ENCODE measurements at places on chromosomes 7 and 10. TPM values are rescaled to one million over a fixed set of nuclear protein-coding genes. Genes with fewer than 3 reads are reported as not detected.

GRCh38 chr7:142669074-142669654 is 80.1 kb upstream of the PRSS1 start:
- peak; percentile 12 for DNase-seq

- DNase-seq: peak; percentile 95
Observed at GRCh38 chr7:47291461-47292081, 290.3 kb downstream of the TNS3 start.

GRCh38 chr7:18866359-18867036 is 250.9 kb downstream of the TWIST1 start:
- peak; percentile 96 for DNase-seq

Gene NRAP
- not detected for total RNA-seq

Gene GARIN1A
- total RNA-seq: 1.4 TPM

DNA sequence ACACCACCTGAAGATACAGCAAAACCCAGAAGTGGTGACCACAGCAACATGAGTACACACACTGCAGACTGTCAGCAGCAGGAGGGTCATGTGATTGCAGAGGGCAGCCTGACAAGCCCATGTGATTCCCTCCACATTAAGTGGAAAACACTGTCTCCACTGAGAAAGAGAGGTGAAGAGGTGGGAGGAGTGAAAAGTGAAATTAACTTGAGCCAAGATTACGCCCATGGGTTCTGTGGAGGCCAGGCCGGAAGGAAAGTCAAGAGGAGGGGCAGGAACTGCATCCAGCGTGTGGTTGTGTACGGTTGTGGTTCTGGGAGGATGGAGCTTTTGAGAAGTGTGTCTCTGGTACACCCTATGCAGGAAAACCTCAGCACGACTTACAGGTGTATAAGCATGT is 138.5 kb downstream of the PLXNA4 start:
- no peak for DNase-seq

GRCh38 chr10:73857446-73857845 is 16.9 kb downstream of the CAMK2G start:
- peak; percentile 60 for DNase-seq

DNA sequence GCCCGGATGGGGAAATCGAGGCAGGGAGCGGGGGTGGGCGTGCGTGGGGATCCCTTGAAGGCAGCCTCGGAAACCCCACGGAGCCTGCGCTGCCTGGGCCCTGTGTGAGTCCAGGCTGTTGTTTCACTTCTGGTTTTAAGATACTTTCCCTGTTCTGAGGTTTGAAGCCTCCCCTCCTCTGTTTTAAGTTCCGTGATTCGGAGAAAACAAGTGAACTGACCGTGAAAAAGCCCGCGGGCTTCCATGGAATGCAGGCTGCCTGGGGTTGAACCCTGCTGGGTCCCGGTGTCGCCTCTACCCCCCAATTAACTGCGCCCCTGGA is 401 bp downstream of the LRRC27 start:
- no peak for DNase-seq

GRCh38 chr7:81598951-81599350 is 170.9 kb downstream of the HGF start:
- DNase-seq: no peak

- DNase-seq: no peak
Observed at GRCh38 chr10:43373461-43373860, 2.0 kb downstream of the FXYD4 start.

DNA sequence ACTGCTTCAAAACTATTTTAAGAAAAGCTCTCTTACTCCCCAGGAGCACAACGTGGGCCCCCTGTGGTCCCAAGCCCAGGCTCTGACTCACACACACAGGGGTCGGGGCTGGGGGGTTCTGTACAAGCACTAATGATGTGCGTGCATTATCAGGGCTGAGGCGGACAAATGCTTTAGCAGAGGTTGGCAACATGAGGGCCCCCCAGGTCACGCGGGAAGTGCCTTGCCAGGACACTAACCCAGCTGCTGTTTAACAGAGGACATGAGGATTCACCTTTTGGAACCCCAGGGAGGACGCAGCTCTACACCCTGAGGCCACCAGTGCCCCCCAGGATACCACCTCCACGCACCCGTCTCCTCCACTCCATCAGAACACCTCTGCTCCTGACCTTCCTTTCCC is 342.8 kb downstream of the DNAJB6 start:
- no peak for DNase-seq

Gene ZNF467
- total RNA-seq: 1.1 TPM

DNA sequence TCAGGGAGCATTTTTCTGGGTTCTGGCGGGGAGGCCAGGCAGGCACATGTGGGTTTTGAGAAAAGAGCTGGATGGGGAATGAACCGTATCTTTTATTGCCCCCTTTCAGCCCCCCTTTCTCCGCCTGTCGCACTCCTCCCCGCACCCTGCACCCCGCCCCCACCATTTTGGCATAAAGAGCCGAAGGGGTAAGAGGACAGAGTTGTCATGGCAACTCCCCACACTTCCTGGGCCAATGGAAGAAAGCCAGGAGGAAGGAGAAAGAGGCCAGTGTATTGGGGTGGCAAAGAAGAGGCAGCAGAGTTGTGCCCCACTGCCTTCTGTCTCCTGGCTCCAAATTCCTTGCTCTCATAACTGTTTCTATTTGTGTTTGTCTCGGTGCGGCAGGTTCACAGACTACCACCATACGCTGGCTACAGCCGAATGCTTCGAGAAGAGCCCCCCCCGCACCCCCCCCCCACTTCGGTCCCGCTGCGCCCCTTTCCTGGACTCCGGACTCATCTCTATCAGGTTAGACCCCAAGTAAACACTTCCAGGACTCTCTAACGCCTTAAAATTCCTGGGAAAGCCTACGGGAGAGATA is 3.4 kb downstream of the KCNIP2 start:
- peak; percentile 31 for DNase-seq

DNA sequence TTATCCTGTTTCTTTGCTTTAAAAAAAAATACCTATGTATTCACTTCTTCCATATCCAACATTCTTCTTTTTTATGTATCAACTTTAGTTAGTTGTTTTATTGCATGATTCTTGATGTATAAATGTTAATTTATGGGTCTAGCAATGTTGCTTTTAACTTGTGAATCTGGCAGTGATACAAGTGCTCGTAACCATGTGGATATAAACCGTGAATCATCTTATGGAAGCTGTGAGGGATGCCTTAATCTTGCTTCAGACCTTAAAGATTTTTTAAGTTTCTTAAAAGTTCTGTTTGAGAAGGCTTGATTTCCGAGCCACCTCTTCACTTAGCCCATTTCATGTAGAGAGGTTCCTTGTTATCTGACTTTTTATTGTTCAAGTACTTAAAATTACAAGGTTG is 25.9 kb downstream of the HELLS start:
- DNase-seq: peak; percentile 37

Gene DNA2
- total RNA-seq: 5.2 TPM

Gene ZNRF2
- 3.0 TPM for total RNA-seq

DNA sequence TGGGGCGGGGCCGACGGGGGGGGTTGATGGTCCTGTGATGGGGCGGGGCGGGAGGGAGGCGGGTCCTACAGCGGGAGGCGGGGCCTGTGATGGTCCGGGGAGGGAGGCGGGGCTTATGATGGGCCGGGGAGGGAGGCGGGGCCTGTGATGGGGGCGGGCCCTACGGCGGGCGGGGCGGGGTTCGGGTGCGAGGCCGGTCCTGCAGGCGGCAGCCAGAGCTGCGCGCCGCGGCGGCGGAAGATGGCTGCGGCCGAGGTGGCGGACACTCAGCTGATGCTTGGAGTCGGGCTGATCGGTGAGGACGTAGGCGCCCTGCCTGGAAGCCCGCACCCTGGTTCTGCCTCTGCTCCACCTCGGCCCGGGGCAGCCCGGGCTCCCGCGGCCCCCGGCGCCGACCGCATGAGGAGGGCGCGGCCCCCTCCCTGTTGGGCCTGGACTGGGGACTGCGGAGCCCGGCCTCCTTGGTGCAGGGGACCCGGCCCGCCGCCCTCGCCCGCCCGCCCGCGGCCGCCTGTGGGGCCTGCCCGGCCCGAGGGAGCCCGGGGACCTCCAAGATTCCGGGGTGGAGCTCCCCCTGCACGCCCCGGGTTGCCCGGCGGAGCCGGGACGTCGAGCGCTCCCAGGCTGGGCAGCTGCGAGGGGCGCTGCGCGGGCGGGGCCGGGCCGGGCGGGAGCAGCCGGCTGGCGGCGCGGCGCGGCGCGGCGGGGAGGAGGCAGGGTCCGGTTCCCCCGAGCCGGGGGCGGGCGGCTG is at the start of gene DENND10:
Gene DENND10, plus strand, starts transcription at position 211 of the 751 bp plus-strand sequence. Its CDS starts 30 bp downstream, at position 241.
- peak; percentile 52 for DNase-seq

- peak; percentile 12 for DNase-seq
Observed at GRCh38 chr10:122282253-122282671, 11.2 kb downstream of the BTBD16 start.

Gene CTNNA3
- not detected for total RNA-seq

DNA sequence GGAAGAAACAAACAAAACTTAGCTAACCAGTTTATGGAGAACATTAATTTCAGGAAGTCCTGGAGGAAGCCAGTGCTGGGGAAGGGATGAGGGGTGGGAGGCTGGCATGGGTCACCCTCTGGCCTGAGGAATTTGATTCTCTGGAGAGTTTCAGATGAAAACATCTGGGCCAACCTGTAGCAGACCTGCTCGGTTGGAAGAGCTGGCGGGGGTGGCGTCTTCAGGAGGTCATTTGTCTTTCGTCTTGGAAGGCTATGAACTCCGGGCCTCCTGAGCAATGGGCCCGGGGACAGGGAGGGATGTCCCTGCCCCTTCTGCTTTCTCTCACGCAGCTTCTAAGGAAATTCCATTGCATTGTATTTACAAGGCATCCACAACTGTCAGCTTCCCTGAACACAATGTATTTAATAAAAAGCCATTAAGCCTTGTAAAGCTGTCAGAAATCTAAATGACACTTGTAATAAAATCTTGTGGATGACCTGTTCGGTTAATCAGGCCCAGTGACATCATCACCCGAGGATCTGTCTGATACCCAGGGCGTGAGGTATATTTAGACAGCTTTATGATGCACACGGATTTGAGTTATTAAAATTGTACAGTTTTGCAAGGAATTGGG is 250.5 kb downstream of the RAB11FIP2 start:
- DNase-seq: no peak

DNA sequence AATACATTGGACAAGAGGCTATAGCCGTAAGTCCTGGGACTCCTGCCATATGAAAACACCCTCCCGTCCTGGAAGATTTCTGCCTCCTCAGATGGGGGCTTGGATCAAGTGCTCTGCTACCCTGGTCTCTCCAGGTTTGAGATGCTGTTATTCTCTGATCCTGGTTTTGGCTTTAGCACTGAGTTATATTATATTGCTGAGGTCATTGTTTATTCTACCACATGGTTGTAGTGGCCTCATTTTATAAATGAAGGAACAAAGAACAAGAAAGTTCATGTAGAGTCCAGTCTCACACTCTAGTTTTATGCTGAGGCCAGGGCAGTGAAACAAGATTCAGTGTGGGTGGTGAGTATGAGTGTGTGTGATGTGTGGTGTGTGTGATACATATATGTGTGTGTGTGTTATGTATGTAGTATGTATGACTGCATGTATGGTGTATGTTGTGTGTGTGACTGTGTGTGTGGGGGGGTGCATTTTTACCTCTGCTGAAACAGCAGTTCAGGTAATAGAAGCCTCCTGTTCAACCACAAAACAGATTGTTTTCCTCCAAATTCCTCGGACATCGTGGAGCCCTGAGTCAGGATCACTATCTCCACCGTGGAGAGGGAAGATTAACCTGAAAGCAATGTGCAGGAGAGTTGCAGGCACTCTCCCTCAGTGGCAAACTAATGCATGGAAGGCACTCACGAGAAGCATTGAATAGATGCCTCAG is 80.7 kb downstream of the C7orf25 start:
- DNase-seq: no peak

DNA sequence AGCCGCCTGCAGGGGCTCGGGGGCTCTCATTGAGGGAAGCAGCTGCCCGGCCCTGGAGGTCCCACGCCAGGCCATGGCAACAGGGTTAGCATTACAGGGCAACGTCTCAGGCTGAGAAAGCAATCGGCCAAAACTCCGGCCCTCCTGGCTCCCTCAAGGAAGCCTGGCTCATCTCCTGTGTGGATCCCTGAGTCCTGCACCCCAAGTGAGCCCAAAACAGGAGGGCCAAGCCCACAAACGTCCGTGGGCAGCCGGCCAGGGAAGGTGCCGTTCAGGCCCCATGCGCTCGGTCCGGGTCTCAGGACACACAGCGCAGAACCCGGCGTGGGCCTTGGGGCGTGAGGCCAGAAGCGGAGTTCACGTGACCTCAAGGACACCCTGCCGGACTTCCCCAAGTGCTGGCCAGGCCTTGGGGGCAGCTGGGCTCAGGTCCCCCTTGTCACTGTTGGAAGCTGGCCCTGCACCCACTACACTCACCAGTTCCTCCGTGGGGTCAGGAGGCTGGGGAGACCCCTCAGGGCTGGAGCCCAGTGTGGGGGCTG is 8.0 kb upstream of the PWWP2B start:
- DNase-seq: no peak

Gene EPDR1
- total RNA-seq: not detected

Gene UBE2H
- total RNA-seq: 89.7 TPM

DNA sequence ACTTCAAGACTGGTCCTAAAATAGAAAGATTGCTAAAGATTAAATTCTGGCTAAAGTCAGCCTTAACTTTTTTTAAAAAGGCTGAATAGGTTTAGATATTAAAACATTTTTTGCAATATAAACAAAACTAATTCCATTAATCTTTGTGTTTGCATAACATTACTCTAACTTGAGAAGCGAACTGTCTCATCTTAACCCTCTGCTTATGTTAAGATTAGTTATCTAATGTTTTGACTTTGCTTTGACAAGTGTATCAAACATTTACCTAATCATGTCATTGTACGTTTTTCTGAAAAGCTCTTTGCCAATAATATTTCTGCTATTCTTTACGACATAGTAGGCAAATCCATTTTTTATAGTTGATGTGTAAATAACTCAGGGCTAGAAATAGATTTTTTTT is 68.0 kb downstream of the ITIH5 start:
- DNase-seq: no peak

DNA sequence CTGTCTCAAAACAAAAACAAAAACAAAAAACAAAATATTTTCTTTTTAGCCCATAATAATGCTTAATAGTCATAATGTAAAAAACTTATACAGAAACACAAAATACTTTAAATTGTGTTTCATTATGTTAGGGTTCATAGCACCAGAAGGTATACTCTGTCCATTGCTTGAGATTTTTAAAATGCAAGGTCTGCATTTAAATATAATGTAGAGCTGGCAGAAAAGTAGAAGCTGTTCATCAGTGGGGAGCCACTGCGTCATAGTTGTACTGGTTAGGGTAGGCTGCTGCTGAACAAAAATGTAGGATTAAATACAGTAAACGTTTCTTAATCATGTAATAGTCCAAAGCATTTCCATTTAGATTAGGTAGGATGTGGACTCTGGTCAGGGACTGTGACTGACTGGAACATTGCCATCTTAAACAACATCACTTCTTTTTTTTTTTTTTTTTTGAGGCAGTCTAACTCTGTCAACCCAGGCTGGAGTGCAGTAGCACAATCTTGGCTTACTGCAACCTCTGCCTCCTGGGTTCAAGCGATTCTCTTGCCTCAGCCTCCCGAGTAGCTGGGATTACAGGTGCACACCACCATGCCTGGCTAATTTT is 85.2 kb downstream of the ANKIB1 start:
- DNase-seq: no peak

Gene LIPF
- not detected for total RNA-seq

Gene CD36
- total RNA-seq: 4.2 TPM
